Stimulated activated CD4-positive, alpha-beta T cell treated with anti-CD3 and anti-CD28 coated beads, Interleukin-2, amount 100 ng/mL, for 24 hours (primary cell): ENCODE measurements at places on chromosomes 16 and 17.

DNA sequence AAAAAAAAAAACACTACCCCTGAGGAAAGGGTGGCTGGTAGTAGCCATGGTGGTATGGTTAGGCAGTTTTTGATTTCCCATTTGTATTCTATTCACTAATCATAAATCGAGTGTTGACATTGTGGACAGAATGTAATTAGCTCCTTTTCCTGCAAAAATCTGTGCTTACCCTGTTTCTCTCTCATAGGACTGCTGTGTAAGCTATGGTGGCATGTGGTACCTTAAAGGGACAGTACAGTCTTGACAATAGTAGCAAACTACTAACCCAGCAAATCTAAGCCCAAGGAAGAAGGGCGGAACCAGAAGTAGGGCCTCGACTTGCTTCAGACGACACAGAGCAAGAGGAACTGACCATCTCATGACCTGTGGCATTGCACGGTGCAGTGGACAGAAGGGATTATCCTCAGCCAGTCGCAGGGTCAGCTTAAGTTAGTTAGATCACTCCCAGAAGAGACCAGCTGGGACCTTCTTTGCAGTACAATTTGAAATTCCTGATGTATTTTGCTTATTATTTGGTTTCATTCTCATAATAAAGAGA lies 36.3 kb downstream of the POLR3E start:
- DNase-seq = no peak

- DNase-seq = no peak
These were observed 15.7 kb downstream of the ETV4 start for GRCh38 chr17:43530288-43531081.

GRCh38 chr17:82444941-82445521 lies 5.5 kb downstream of the CYBC1 start:
- DNase-seq = no peak

DNA sequence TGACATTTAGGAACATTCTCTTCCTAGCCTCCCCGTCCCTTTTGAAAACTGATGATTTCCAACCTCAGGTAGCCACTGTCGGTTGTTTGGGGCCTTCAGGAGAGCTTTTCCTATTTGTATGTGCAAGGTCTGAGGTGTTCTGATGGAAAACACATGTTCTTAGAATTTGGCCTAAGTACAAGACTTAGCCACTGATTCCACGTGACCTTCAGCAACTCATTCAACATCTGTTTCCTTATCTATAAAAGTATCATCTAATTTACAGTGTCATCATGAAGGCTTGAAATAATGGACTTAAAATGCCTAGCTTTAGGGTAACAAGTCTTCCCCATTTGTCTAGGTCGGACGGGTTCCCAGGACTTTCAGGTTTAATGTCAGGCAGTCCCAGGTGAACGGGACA lies 259.3 kb downstream of the SOX9 start:
- DNase-seq = no peak

DNA sequence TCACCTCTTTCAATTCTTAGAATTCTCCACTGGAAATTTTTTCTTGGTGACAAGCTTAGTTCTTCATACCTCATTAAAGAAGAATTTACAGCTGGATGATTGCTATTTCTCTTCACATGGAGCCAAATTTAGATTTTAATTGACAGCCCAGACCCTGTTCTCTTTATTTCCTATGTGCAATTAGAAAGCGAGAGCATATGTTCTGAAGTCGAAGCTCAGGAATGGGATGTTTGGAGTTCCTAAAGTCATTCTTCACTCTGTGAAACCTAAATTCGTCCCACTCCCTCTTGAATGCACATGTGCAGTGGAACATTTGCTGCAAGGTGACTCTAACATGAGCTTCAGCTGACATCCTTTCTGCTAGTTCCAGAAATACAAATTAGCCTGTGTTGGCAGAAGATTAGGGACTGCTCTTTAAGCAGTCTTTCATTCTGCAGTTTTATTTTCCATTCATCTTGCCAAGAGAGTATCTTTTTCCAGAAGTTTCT lies 129.3 kb upstream of the KCNJ16 start:
- no peak for DNase-seq

DNA sequence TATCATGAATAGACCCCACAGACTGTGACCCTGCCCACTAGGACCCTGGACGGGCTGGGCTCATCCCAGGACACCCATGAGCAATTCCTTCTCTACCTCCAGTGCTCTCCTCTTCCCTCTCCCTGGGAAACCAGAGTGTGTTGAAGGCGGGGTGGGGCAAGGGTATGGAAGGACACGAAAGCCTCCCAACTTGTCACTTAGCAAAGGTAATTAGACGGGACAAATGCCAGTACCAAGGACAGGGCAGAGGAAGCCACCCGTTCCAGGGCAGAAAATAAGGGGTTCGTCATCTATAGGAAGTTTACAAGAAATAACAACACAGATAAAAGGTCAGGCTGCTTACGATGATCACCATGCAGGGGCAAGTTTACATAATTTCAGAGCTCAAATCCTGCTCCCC lies 4.9 kb upstream of the EPX start:
- no peak for DNase-seq

DNA sequence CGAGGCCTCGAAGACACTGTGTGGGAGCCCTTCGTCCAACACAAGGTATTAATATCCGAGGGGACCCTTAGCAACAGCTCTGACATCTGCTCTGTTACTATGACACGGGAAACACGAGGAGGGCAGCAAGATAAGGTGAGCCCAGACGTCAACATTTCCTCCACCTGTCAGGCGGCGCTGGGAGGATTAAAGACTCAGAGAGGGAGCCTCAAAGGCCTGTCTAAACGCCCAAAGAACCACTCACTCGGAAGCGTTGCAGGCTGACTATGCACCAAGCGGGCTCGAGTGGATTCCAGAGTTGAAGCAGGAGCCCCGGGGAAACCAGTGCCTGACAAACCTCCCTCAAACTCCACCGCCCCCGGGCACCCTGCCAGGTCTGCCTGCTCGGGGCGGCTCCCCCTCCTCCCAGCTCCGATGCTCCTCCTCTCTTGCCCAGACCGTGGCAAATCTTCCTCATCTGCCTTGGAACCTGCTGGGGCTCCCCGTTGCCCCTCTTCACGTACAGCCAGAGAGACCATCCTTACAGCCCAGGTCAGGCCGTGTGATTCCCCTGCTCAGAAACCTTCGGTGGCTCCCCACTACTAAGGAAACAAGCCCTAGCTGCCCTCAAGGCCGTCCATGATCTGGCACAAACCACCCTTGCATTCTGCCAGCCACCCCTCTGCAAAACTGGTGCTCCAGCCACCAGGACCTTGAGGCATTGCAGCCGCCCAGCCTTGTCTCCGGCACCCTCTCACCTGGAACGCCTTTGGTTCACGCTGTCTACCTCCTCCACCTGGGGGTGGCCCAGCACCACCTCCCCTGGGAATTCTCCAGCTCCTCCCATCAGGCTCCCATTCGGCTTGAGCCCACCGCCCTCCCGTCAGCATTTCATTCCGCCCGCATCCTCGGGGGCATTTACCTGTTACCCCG lies 16.2 kb downstream of the RPH3AL start:
- peak; percentile 51 for DNase-seq

- peak; percentile 21 for DNase-seq
These were observed at the start of gene RAMP2 for GRCh38 chr17:42760652-42761581. Gene RAMP2 (plus strand): TSS chr17:42761227. CDS start chr17:42761262, 35 bp downstream.
